Effector memory CD8-positive, alpha-beta T cell (primary cell): ENCODE measurements at places on chromosomes 5 and 9.

GRCh38 chr5:137935190-137935589, 45.9 kb downstream of the PKD2L2 start:
- DNase-seq, result no peak

GRCh38 chr5:9587135-9587534, 41.3 kb upstream of the SEMA5A start:
- no peak for DNase-seq

DNA sequence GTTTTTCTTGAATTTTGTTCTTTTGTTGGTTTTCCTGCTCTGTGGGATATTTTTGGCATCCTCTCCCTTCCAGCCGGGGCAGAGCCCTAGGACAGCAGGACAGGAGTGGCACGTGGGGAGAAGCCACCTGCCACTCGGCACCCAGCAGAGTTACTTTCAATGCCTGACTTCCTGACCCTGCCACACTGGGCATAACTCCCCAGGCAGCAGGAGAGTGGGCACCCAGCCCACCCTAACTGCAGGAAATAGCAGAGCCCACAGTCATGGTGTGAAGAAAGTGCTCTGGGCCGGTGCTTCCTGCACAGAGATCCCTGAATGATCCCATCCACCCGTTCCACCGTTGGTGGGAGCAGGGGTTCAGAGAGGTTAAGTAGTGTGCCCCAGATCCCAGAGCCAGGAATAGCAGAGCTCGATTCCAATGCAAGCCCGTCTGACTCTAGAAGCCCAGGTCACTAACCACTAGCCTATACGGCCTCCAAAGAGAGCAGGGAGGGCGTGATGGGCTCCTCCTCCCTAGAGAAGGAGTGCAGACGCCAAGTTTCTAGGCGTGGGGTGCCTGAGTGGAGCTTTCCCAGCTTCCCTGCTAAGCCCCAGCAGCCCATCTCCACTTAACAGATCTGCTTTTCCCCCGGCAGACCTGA, 8.1 kb upstream of the NUP214 start:
- no peak for DNase-seq

- DNase-seq, result no peak
Observed at GRCh38 chr9:27717991-27718390, 144.7 kb upstream of the C9orf72 start.

DNA sequence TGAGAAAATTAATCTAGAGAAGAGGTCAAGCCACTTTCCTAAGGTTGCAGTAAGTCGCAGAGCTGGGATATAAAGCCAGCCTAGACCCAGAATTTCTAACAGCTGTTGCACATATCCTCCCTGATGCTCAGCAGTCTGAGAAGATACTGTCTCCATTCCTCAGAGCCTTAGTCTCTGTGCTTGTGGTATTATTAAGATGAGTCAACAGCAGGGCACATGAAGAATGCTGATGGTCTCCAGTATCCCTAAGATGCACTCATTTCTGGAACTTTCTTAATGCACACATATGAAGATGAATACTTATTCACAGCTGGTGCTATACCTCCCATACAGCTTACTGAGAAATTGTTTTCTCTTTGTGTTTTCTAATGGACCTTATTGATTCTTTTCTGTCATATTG, 32.5 kb downstream of the SGCD start:
- no peak for DNase-seq

GRCh38 chr9:108468364-108468763, 387.4 kb downstream of the ACTL7B start:
- DNase-seq, result no peak
